ENCODE measurements at places on chromosomes 2 and 18.

- no peak for DNase-seq
These were observed 23.3 kb downstream of the CACNB4 start for GRCh38 chr2:152075461-152076050.

GRCh38 chr18:4119813-4120212 lies 335.3 kb downstream of the DLGAP1 start:
- no peak for DNase-seq

DNA sequence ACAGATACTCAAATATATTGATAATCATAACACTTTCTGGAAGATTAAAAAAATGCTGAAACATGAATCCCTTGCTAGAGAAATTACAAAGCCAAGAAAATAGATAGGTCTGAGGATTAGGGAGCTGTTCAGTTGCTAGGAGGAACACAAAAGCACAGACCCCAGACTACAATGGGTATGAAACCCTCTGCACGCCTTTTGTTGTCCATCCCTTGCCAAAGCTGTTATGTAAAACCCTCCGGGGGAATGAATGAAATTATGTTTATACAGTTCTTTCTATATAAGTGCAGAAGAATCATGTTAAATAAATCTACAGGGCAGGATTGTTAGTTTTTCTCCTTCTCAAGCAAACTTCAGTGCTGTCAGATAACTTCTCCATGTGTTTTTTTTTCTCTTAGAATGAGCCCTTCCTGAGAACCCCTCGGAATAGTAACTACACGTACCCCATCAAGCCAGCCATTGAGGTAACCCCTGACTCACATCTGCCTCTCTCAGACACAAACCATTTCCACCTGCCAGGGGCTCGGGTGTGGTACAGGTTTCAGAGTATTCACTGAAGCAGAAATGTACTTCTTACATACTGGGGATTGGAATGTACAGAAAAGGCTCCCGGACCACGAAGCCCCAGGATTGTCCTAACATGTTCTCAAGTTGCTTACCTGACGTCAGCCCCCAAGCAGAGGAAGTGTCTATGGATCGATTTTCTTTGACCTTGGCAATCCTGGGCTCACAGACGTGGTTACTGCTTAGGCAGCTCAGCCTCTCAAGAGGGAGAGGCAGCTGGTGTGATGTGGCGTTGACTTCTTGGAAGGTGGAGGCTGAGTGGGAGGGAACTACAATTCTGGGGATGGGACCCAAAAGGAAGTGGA lies 118.0 kb downstream of the PLB1 start:
- no peak for DNase-seq

DNA sequence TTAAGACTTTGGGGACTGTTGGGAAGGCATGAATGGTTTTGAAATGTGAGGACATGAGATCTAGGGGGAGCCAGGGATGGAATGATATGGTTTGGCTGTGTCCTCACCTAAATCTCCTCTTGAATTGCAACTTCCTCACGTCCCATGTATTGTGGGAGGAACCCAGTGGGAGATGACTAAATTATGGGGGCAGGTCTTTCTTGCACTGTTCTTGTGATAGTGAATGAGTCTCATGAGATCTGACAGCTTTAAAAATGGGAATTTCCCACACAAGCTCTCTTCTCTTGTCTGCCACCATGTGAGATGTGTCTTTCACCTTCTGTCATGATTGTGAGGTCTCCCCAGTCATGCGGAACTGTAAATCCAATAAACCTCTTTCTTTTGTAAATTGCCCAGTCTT lies 11.5 kb upstream of the MBP start:
- DNase-seq = no peak

- DNase-seq = no peak
These were observed 137.9 kb downstream of the CDH2 start for GRCh38 chr18:28039078-28039477.

- no peak for DNase-seq
These were observed 320.1 kb downstream of the CDH2 start for GRCh38 chr18:27856820-27857219.

DNA sequence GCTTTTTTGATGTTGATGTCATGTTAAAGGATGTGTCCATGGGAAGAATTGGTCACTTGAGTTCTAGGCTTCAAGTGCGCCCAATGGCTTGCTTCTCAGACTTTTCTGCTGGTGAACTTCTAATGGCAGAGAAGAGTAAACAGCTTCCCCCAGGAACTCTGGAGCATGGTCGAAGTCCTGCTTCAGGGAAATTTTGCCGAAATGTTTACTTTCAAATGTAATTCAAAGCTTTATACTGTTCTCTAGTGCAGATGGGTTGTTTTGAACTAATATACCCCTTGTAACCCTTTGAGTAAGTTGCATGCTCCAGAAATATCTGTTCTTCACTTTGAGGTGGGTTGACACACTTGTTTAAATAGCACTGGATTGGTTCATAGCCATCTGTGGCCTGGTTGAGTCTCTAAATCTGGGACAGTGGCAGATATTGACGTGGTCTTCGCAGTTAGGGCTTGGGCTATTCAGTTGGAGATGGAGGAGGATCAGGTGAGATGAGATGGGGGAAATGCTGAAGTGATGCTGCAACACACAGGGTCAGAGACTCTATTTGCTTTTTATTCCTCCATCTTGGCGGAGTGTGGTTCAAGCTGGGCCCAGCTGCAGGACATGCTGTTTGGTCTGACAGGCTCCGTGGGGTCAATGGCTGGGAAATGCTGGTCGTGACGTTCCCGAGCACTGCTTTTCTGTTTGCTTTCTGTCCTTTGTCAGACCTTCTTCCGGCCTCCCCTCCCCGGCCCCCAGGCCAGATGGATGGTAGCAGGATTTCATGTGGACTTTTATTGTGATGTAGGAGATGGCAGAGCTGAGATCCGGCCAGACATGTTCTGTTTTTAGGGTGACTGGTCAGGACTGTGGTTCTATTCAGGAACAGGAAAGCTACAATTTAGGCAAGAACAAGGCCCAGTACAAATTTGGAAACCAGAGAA lies 35.9 kb downstream of the MYO1B start:
- DNase-seq = no peak

DNA sequence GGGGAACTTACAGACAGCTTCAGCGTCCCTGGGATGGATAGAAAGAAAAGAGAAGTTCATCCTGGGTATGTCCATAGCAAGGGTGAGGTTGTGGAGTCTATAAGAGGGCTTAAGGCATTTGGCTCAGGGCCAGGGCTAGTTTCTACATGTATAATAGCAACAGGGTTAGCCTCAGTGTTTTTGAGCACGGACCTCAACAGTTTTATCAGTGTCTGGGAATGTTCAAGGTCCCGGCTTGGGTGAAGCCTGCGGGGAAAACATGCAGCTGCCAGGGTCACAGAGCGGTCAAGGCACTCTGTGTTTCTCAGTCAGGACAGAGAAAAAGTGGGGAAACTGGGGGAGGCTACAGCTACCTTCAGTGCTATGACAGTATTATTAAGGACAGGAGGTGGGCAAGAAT lies 427.7 kb upstream of the HS6ST1 start:
- no peak for DNase-seq

GRCh38 chr2:25341753-25342371 lies at the start of gene DNMT3A:
Gene DNMT3A, minus strand, starts transcription at chr2:25341925. Its CDS starts 27,941 bp downstream, at chr2:25313984.
- peak; percentile 43 for DNase-seq

GRCh38 chr2:149989447-149990063 lies 402.0 kb upstream of the MMADHC start:
- no peak for DNase-seq

- no peak for DNase-seq
These were observed 236.7 kb downstream of the FHOD3 start for GRCh38 chr18:36534154-36534688.

DNA sequence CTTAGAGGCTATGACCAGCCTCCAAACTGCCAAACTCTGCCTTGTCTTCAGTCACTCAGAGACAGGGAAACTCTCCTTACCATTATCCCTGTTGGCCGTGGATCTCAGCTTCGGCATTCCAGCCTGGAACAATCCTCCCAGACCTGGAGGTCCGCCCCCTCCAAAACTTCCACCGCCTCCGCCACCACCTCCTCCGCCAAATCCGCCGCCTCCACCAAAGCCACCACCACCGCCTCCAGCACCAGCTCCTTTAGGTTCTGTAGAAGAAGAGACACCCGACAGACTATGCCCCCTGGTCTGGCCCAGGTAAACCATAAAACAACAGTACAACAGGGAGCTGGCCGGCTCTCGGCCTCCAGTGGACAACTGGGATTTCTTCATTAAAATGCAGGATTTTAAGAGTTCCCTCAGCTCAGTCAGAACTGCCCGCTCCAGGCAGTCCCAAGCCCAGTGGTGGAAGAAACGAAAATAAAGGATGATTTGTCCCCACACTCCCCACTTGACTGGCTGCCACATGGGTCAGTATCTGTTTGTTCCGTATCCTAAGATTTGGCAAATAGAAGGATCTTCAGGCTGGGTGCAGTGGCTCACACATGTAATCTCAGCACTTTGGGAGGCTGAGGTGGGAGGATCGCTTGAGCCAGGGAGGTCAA lies 22.4 kb downstream of the WIPF1 start:
- DNase-seq = no peak

DNA sequence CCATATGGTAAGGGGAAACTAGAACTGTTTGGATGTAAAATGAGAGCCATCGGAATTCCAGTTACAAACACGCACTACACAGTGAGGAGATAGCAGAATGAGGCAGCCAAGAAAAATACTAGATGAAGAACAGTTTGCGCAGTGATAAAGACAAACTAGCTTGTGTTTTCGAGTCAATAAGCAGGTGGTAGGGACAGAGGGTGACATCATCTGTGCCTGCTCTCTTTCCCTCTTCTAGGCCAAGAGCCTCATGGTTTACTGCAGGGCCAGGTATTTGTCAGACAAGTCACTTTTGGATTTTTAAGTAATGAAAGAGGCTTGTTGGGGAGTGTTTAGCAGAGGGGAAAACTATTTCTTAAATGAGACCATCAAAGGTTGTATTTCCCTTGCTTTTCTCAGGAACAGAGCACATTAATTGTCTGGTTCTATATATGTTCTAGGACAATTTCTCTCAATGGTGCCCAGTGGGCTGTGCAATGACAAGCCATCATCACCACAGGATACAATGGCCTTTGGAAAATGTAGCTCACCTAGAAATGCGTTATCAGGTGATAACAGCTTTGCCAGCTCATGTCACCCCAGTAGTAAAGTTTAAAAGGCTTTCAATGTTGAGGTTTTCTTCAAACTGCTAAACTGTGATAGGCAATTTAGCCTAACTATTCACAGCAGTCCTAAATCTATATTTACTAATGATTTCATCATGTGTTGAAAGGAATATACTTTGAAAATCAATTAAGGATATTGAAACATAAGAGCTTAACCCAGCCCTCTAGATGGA lies 1210.3 kb upstream of the ZEB2 start:
- no peak for DNase-seq

DNA sequence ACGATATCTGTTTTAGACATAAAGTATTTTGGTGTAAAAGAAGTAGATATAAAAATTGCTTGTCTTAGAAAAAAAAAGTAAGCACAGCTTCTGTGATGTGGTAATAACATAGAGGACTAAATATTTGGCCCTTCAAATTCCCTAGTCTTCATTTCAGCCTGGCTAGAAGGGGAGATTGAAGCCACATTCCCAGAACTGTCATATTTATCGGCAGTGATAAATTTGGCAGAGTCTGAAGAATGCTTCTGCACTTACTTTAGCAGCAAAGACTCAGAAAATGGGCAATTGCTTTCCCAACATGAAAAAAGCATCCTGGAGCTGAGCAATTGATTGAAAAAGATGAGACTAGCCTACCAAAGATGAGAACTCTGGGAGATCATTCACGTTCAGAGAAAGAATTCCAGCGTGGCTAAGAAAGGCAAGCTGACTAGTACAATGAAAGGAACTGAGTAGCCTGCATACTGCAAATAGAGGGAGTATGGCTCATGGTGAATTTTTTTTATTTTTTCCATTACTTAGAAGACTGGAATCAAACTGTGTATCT lies 278.7 kb upstream of the KLHL29 start:
- no peak for DNase-seq

GRCh38 chr2:15450808-15451207 lies 110.3 kb downstream of the NBAS start:
- no peak for DNase-seq

DNA sequence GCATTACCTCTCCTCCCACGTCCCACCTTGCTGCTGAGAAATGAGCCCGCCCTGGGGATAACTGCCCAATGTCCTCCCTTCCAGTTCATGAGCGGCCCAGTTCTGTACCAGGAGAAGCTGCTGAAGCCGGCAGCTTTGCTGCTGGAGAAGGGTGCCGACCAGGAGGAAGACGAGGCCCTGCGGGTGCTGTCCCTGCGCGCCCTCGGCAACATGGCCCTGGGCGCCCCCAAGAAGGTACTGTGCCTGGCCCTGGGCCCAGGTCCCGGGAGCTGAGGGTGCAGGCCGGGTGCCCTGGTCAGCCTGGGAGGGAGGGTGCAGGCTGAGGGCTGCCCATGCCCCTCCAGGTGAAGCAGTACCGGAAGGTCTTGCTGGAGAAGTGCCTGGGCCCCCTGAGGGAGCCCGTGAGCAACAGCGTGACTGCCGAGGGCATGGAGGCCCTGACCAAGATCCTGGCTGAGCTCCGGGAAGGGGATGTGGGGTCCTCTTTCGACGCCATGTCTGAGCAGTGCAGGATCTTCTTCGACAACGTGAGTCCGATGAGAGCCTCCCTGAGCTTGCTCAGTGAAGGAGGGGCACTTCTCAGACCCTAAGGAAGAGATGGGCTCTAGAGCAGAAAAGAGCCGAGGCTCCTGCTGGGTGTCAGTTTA lies 25.7 kb downstream of the HJURP start:
- DNase-seq = no peak

DNA sequence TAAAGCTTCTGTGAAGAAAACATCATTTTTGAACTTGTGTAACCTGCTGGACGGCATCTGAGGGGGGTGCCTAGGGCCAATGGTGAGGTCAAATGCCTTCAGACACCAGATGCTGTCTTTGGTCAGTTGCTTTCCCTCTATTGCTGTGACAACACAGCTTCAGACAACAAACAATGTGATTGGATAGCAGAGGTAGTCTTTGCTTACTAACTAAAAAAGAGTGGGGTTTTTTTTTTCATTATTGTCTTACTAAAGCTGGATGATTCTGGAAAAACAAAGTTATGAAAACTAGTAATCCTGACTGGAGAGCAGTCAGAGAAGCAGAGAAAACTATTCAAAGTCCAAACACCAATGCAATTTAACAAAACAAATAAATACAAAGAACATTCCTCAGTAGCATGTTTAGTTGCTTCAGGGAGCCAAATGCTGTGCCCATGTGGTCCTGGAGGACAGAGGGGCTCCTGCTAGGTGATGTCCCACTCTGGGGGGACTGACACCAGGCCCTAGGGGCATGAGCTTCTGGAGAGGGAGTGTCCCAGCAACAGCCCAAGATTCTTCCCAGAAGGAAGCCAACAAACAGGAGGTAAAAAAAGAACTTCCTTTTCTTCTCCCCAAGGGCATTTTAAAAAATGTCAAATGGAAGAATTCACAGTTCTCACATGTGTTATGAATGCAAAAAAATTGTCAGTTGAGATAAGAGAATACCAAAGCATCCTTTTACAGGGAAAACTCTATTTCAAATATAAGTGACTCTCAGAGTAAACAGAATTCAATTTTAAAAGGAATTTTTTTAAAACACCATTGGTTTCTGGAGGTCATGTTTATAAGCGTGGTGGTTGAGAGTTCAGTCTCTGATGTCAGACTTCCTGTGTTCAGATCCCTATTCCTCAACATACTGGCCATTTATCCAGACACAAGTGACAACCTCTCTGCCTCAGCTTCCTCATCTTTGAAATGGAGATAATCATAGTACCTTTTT lies 181.1 kb upstream of the PGAP1 start:
- no peak for DNase-seq
